ENCODE measurements at places on chromosomes 3 and 15.

GRCh38 chr3:46901061-46901460, 23.5 kb downstream of the PTH1R start:
- DNase-seq: no peak

DNA sequence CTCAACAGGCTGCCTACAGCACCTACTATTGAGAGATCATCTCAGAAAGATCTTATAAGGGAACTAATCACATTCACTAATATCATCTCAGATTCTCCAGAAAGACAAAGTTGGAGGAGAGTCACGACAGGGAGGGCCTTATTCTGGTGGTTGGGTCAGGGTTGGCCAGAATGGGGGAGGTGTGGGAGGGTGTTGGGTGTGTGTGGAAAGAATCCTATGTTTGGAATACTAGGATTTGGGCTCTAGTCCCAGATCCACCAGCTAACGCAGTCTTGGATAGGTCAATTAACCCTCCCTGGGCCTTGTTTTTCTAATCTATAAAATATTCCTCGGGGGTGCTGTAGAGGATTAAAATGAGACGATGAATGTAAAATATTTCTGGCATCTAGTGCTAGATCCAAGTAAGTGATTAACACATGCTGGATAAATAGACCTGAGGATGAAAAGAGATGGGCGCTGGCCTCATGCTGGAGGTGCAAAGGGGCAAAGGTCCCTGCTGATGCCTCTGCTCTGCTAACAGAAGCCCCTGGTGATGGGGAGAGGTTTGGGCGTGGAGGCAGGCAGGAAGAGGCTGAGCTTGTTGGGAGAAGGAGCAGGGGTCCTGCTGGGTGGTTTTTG, 67.6 kb upstream of the ETV5 start:
- DNase-seq: no peak

GRCh38 chr3:78506581-78507195, 1261.1 kb downstream of the ROBO1 start:
- no peak for DNase-seq

- no peak for DNase-seq
Measured at GRCh38 chr15:99409097-99409473, 156.7 kb upstream of the MEF2A start.

GRCh38 chr3:78689378-78689777, 1078.4 kb downstream of the ROBO1 start:
- DNase-seq: no peak

GRCh38 chr15:78456426-78456825, 18.4 kb downstream of the IREB2 start:
- no peak for DNase-seq
